GM04503 (cell line): ENCODE measurements at places on chromosomes 2 and 18.

- no peak for DNase-seq
These were observed 81.9 kb downstream of the EPB41L5 start for GRCh38 chr2:120094795-120095194.

- DNase-seq: no peak
These were observed 208.3 kb upstream of the FANCL start for GRCh38 chr2:58449286-58450010.

GRCh38 chr2:196260546-196260945, 89.2 kb upstream of the STK17B start:
- DNase-seq: no peak

DNA sequence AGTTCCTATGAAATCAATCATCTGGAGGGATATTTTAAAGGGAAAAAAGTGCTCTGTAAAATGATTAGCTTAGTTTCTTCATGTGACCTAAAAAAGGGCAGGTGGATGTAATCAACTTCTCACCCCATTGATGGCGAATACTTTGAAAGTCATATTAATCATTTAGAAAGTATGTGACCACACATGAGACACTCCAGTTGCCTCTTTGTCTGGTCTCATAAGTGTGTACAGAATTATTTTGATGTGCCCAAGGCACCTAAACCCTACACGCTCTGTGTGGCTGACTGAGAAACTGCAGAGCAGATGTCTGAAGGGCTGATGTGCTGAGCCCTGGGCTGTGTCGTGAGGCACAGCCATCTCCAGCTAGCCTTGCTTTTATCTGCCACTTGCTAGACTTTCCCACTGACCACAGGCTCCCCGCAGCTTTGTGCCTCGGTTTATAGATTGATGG, 26.9 kb downstream of the SGPP2 start:
- no peak for DNase-seq

GRCh38 chr2:217784996-217785543, 217.7 kb downstream of the TNS1 start:
- no peak for DNase-seq

GRCh38 chr2:64770781-64771334, 117.1 kb upstream of the SERTAD2 start:
- peak; percentile 87 for DNase-seq

- no peak for DNase-seq
These were observed 3.6 kb downstream of the CRYGB start for GRCh38 chr2:208142240-208142924.

DNA sequence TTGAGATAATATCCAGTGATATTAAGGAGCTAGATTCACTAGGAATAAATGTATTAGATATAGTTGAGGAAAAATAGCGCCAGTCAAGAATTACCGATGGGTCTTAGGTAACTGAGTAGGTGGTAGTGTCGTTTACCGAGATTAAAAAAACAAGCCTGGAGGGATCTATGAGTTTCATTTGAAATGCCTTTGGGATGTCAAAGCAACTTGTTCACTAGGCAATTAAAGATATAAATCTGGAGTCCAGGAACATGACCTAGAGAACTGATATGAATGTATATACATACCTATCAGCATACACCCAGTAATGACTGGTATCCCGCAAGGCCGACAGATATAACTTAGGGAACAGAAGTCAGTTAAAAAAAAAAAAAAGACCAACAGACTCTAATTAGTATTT, 29.2 kb upstream of the MAP4K3 start:
- no peak for DNase-seq

DNA sequence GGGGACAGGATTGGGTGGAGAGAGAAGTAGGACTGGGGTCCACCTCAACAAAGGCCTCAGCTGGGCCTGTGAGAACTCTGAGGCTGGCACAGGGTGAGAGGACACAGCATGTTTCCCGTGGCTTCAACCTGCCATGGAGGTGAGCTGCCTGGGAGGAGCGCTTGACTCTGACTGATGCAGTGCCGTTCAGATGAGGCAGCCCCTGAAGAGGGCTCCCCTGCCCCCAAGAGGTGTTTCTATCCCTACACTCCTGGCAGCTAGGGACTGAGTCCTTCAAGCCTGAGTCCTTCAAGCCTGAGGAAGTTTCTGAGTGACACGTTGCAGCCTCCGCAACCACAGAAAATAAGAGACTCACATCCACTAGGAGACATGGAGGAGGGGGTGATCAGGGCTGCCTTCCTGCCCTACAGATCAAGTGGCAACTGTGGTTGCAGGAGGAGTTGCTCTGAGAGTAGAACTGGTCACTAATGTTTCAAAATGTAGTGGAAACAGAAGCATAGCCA, 49.6 kb upstream of the TMEM177 start:
- DNase-seq: no peak

GRCh38 chr2:208451061-208451460, 44.5 kb downstream of the PTH2R start:
- no peak for DNase-seq

GRCh38 chr2:119960821-119961220, 52.1 kb upstream of the EPB41L5 start:
- peak; percentile 27 for DNase-seq

DNA sequence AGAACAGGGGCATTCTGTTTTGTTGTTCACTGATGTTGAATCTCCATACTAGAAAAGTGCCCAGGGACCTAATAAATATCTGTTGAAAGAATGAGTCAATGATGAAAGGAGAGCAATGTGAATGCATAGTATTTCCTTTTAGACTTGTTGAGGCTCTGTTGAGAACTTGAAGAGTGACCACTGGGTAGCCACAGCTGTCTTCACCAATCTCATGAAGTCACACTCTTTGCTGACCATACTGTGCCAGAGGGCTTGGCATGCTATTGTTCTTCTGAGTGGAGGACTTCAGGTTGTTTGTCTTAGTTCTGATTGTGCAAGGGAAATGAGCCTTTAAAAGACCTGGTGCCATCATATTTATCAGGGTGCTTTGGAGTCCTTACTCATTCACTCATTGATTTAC, 41.6 kb upstream of the NT5C1B start:
- DNase-seq: no peak

- no peak for DNase-seq
These were observed 578.7 kb downstream of the ADCYAP1 start for GRCh38 chr18:1483385-1483784.

DNA sequence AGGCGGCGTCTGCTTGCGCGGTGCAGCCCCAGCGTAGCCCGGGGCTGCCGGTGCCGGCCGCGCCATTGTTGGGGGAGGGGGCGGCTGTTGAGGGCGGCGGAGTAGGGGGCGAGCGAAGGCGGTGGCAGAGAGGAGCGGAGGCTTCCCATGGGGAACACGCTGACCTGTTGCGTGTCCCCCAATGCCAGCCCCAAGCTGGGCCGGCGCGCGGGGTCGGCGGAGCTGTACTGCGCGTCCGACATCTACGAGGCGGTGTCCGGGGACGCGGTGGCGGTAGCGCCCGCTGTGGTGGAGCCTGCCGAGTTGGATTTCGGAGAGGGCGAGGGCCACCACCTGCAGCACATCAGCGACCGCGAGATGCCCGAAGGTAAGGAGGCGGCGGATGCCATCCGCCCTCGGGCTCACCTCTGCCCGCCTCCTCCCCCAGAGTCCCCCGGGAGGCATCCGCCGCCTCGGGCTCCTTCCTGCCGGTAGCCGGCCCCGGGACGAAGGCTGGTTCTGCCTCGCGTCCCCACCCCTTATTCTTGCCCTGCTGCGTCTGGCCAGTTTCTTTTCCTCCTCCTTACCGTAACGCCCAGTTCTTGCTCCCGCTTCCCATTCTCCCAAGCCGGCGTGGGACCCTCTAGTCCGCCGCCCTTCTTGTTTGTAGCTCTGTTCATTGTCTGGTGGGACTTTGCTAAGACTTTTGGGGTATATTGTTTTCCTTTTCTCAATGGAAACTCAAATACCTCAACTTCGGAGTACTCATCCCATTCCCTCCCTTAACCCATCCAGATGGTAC, 500 bp downstream of the CCNYL1 start:
- no peak for DNase-seq

DNA sequence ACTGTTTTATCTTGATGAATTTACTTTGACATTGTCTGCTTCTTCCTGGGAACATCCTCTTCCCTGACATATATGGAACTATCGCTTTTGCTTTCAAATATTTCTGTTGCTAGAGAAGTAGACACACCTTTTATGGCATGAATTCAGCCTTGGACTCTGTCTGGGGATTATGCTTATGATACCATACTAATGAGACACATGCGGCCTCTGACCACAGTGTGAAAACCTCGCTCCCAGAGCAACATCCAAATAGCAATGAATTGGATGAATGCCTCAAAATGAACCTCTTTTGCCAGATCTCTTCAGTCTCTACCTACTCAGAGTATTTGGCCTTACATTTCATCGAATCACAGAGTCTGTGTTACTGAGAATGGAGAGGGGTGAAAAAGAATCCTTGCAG, 70.9 kb downstream of the PIEZO2 start:
- DNase-seq: peak; percentile 11

DNA sequence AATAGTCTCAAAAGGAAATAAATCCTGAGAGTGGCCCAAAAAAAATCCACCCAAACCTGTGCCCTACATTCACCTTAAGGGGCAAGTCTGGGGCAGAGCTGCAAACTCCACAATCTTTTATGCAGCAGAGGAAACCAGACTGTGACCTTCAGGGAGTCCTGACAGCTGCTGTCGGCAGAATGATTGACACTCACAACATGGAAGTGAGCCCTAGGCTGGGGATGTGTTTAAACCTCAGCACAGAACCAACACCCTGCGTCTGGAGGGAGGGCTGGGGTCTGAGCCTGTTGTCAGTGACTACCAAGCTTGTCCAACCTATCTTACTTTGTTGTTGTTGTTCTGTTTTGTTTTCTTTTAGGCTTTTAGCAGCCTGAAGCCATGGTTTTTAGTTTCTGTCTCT, 39.6 kb downstream of the CRACDL start:
- DNase-seq: no peak

DNA sequence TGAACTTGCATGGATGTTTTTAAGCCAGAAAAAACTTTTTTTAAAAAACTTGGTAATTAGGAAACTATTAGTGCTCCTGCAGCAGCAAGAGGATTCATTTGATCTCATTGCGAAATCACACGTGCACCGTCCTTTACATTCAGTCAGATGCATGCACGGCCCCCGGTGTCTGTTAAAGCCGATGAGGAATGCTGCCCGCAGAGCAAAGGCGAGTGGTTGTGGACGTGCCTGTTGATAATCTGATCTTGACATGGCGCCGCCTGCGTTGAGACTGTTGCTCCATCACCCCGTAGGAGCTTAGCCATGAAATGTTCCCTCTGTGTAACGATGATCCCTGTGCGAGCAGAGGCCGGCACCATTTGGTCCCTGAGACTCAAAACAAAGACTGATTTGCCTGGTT, 300.0 kb downstream of the GBX2 start:
- DNase-seq: no peak

DNA sequence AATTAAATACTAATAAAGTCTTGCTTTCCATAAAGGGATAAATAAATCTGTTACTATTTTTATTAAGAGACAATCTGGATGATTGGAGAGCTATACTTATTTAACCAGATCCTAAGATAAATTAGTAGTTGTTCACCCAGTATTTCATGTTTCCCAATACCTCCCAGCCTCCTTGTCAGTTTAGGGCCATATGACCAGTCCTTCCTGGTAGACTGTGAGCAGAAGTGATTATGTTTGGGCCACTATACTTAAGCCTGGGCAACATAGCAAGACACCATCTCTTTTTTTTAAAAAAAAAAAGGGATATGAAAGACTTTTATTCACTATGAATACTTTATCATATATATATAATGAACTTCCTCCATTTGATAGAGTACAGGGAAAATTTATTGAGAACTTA, 48.8 kb upstream of the PPM1B start:
- no peak for DNase-seq

GRCh38 chr2:20418519-20418918, 28.4 kb upstream of the RHOB start:
- DNase-seq: no peak

DNA sequence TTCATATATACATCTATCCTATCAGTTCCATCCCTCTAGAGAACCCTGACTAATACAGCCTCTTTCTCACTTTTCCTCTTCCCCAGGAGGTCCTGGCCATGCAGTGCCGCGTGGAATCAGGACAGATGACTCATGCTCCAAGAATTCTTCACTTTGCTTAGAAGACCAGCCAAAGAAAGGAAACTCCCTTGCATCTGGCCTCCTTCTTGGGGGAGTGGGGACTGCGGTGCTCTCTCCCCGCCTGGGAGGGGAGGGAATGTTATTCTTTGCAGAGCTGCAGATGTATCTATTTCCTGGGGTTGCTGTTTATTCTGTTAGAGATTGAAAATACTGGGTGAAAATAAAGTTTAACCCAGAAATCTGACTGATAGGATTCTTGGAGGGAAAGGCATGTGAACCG, 111.5 kb upstream of the SH3BP4 start:
- DNase-seq: peak; percentile 68

DNA sequence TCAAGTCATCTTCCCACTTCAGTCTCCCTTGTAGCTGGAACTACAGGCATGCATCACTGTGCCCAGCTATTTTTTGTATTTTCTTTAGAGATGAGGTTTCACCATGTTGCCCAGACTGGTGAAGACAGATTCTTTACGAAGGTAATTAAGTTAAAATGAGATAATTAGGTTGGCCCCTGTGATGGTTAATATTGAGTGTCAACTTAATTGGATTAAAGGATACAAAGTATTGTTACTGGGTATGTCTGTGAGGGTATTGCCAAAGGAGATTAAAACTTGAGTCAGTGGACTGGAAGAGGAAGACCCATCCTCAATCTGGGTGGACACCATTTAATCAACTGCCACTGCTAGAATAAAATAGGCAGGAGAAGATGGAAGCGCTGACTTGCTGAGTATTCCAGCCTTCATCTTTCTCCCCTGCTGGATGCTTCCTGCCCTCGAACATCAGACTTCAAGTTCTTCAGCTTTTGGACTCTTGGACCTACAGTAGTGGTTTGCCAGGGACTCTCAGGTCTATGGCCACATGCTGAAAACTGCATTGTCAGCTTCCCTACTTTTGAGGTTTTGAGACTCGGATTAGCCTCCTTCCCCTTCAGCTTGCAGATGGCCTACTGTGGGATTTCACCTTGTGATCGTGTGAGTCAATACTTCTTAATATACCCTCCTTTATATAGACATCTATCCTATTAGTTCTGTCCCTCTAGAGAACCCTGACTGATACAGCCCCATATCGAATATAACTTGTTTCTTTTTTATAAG, 269.1 kb downstream of the TMX3 start:
- DNase-seq: no peak

GRCh38 chr2:148301362-148301761, 280.5 kb downstream of the MBD5 start:
- no peak for DNase-seq
